ENCODE measurements at places on chromosomes 4 and X. TPM values are rescaled to one million over a fixed set of nuclear protein-coding genes. Genes with fewer than 3 reads are reported as not detected.

HPGDS gene
- total RNA-seq, result not detected

FAM149A gene
- 5.6 TPM for total RNA-seq

GATA1 gene
- not detected for total RNA-seq

SNCA gene
- total RNA-seq, result 21.2 TPM

OPHN1 gene
- total RNA-seq, result 3.1 TPM

NPY5R gene
- total RNA-seq, result not detected

MEPE gene
- total RNA-seq, result not detected

UGT8 gene
- total RNA-seq, result not detected

TMEM31 gene
- total RNA-seq, result not detected

RAB41 gene
- not detected for total RNA-seq

CCKAR gene
- total RNA-seq, result not detected

NAA11 gene
- total RNA-seq, result not detected

COL25A1 gene
- total RNA-seq, result 0.08 TPM

GLOD5 gene
- not detected for total RNA-seq

RNF150 gene
- 7.4 TPM for total RNA-seq

AMER1 gene
- total RNA-seq, result 1.8 TPM

HPRT1 gene
- total RNA-seq, result 11.1 TPM

DMP1 gene
- not detected for total RNA-seq

EDNRA gene
- 14.9 TPM for total RNA-seq

PCDH19 gene
- total RNA-seq, result under 0.01 TPM

RASGEF1B gene
- 3.4 TPM for total RNA-seq

PNCK gene
- total RNA-seq, result not detected

Measured in epithelial cell of alveolus of lung (primary cell).